ENCODE measurements at places on chromosomes 5 and 9.
A peak's percentile ranks its signal among the peaks of the same experiment; 100 is the strongest.

DNA sequence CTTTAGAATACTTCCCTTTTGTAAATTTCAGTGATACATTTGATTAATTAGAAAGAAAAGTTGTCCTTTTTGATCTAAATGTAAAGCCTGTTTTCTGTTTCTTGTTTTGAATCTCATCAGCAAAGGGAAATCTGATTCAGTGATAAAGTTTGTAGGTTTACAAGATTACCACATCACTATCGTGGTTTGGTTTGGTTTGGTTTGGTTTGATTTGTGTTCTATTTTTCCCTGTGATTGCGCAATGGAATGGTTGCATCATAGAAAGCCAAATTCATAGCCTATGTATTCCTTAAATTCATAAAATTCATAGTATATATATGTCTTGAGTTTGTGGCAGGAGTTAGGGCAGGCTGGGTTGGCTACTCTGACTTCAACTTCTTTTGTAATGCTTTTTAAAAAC, 15.2 kb downstream of the SRFBP1 start:
- DNase-seq, result peak; percentile 33

DNA sequence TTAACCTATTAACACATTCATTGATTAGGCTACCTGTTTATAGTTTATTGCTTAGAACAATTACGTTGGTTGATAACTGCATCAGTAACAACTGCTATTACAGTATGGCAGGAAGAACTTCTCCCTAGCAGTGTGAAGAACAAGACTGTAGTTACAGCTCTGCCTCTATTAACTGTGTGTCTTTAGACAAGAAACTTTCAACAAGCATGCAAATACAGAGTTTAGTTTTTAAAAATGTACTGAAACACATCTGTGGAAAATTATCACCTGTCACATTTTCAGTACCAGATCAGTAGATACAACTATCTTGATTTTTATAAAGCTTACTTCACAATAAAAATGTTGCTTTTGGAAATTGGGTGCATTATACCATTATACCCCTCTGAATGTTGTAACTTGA, 22.2 kb downstream of the ELL2 start:
- no peak for DNase-seq

DNA sequence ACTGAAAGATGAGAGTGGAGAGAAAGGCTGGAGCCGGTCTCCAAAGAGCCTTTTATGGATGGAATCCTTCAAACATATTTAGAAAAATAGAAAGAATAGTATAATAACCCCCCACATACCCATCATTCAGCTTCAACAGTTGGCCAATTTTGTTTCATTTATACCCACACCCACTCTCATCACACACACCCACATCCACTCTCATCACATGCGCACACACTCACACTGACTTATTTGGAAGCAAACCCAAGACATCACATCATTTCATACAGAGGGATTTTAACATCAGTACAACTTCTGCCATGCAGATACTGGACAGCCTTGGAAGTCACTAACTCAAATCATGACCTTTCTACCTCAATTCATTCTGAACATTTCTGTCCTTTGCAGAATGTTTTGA, 72.8 kb upstream of the CPLX2 start:
- no peak for DNase-seq

DNA sequence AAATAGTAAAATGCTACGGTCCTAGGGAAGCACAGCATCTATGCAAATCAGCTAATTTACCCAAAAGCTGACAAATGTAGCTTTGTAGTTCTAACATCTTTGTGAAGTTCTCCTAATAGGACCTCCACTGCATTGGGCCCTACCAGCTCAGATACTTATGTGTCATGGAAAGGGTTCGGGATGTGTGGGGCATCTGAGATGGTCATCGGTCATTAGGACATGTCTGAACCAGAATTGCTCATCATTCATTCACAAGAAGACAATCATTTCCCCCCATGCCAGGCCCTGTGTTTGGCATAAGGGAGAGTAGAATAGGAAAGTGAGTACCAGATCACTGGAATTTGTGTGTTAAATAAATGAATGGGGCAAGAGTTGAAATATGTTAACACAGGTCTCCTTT, 35.7 kb downstream of the PWWP2A start:
- no peak for DNase-seq

DNA sequence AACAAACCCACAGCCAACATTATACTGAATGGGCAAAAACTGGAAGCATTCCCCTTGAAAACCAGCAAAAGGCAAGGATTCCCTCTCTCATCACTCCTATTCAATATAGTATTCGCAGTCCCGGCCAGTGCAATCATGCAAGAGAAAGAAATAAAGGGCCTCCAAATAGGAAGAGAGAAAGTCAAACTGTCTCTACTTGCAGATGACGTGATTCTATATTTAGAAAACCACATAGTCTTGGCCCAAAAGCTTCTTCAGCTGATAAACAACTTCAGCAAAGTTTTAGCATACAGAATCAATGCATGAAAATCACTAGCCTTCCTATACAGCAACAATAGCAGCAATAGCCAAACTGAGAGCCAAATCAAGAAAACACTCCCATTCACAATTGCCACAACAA, 333.7 kb upstream of the EDIL3 start:
- peak; percentile 2 for DNase-seq

DNA sequence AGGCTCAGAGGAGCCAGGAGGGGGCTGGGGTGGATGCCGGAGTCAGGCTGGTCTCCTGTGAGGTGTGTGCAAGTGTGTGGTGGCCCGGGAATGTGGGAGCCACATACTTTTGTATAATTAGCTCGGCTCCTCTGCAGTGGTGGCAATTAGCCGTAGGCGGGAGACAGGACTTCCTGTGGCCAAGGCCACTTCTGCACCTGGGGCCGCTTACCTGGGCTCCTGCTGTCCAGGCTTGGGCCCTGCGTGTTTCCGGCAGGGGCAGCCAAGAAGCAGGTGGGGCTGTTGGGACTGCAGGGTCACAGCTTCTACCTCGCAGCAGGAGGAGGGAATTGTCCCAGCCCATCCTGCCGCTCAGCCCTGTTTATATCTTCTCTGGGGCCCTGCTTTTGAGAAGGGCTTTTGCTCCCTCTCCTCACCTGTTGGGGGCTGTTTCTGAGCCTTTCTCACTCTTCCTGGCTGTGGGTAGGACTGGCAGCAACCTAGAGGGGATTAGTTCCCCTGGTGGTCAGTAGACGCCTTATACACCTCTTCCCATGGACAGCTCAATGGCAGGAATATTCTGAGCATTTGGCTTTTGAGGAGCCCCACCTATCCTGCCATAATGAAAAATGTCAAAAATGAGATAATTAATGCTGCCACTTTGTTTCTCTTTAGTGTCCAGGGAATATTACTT, 145.4 kb upstream of the PITX1 start:
- DNase-seq, result no peak

DNA sequence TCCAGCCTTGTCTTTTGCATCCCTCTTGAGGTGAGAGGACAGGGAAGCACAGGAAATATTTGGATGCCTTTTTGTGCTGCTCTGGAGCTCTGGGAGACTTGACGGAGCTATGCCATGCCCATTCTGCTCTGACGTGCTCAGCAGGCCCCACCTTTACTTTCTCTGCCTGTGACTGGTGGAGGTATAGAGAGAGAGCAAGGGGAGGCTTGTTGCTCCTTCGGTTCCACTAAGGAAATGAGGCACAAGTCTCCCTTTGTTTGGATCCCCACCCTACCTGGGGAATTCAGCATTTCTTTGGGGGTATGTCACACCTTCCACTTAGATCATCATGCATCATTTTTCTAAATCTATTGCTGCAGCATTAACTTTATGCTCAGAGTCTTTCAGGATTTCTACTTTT, 121.8 kb upstream of the CNTLN start:
- DNase-seq, result no peak

DNA sequence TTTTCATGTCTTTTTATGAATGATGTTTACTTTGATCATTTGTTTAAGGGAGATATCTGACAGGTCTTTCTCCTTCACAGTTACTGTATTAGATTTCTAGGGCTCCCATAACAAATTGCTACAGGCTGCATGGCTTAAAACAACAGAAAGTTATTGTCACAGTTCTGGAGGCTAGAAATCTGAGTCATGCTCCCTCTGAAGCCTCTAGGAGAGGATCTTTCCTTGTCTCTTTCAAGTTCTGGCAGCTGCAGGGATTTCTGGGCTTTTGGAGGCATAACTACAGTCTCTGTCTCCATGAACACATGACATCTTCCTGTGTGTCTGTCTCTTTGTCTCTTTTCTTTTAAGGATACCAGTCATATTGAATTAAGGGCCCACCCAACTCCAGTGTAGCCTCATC, 557.3 kb upstream of the SEMA6A start:
- no peak for DNase-seq

GRCh38 chr9:76717613-76718012, 46.6 kb upstream of the PCA3 start:
- peak; percentile 53 for DNase-seq

DNA sequence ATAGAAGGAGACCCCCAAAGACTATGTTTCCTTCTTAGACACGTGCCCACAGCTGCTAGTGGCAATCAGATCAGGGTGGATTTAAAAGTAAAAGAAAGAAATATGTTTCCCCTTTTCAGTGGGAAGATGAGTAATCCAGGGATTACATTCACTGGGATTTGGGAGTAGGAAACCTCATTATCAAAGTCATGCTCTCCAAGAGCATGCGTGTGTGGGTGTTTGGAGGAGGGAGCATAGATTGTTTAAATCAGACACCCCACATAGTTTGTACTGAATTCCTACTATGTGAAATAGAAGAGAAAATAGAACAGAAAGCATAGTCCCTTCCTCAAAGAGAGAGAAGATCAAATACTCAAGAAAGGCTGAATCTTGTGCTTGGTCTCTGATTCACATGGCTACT, 65.5 kb upstream of the TBCA start:
- no peak for DNase-seq

DNA sequence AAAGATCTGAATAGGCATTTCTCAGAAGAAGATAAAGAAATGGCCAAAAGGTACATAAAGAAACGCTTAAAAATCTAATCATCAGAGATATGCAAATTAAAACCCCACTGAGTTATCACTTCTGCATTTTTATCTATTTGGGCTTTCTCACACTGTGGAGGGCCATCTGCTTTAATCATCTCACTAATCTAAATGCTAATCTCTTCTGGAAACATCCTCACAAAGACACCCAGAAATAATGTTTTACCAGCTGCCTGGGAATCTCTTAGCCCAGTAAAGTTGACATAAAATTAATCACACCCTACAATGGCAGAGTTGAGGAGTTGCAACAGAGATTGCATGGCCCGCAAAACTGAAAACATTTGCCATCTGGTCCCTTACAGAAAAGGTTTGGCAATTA, 407.9 kb upstream of the CYLC2 start:
- no peak for DNase-seq

DNA sequence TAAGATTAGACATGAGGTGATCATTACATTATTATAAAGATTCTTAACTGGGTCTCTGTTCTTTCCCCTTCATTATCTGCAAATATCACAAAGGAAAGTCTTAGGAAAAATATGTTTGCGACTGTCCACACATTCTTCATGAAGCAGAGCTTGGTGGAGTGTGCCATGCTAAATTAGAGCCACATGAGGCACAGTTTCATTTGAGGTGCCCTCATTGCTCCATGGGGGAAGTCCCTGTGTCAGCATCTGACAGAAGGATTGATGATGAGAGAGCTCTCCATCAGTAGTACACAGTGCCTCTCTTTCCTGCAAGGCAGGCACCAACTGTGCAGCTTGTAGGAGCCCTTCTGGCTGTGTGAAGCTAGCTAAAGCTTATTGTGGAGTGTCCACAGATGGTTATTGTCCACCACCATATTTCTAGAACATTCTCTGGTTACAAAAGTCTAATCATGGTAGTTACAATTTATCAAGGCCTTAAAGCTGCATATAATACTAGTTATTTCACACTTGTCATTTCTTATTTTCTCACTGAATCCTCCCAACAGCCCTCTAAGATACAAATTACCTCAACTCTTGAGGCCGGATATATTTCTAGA, 63.9 kb downstream of the C9orf152 start:
- peak; percentile 38 for DNase-seq

GRCh38 chr5:139759219-139759721, 36.3 kb upstream of the PSD2 start:
- DNase-seq, result peak; percentile 24

GRCh38 chr9:131096269-131097125, at the start of gene AIF1L:
TSS of gene AIF1L (plus strand) at chr9:131096531. CDS start at chr9:131096630, 99 bp downstream.
- DNase-seq, result peak; percentile 45

DNA sequence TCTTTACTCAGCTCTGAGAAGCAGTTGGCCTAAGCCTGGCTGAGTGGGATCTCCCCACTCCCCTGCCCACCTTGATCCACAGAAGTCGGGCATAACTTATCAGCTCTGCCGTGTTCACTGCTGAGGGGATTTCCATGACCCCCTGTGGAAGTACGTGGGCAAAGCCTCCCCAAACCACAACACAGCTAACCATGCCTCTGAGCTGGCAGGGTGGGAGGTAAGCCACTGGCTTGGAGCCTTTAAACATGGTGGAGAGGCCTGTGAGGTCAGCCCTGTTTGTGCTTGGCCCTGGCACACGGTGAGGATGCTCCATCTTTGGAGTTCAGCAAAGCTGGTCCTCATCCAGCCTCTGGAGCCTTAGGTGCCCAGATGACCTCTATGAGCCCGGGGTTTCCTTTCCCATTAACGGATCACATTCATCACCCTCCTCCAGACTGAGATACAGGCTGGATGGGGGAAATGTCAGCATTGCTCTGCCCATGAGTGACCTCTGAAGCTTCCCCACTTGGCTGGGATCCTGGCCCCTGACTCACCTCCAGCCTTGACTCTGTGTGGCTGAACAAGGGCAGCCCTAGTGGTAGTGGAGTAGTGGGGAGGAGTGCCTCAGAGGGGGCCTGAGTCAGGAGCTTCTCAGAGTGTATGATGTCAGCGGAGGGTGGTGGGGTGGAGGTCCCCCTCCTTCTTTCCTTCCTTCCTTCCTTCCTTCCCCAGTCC, 6.2 kb downstream of the PDLIM4 start:
- DNase-seq, result peak; percentile 59

- DNase-seq, result no peak
These were observed 35.1 kb downstream of the NDUFS6 start for GRCh38 chr5:1836176-1836890.

DNA sequence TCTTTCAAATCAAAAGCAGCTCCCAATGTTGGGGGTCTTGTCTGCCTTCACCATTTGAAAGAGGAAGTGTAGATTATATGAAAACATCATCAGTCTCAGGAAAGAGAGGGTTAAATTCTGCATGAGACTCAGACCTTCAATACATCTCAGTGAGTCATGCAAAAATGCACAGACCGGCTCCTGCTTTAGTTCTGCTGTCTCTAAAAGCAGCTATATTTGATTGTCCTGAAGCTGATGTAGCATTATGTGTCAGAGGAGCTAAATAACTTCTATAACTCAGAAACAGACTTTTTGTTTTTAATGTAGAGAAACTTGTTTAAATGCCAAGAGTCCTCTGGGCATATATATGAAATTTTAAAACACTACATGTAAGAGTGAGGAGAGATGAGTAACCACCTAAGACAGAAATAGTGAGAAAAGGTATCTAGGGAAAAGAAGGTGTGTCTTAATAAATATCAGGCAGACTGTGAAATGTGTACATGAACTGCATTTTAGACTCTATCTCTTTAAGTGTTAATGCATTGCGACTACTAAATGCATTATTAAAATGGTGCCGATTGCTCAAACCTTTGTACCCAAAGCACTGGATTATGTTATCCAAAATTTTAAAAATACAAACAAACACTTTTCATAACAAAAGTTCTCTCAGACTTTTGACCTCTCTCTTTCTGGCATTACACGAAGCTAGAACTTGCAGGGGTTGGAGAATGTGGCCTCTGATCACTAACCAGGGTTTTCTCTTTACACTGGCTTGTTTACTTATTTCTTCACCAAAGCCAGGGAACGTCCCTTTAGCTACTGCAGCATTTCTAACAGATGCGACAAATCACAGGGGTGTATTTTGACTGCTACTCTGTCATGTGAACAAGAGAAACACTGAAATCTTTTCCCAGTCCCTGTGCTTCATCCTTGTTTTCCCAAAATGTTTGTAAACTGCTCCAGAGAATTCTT, 302.3 kb downstream of the ARL15 start:
- DNase-seq, result peak; percentile 3

Data from suppressor macrophage (primary cell).